GM12865 (cell line): ENCODE measurements at places on chromosomes 11 and 22.

DNA sequence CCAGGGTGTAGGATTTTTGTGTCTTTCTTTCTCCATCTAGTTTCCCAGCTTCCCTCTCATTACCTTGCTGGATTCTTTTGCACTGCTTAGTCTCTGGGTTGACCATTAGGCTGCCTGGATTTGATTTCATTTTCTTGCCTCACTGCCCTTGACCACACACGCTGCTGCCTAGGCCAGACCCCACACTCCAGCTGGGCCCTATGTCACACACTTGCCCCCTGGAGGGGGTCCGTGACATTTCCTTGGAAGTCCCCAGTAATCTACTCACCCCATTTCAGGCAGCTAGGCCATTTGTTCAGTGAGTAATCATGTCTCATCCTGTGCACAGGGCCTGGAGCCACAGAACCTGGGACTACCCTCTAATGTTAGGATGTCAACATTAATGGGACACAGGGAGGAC is 81.9 kb upstream of the SPON1 start:
- DNase-seq: no peak

- DNase-seq: no peak
These were observed 82.1 kb upstream of the PTH start for GRCh38 chr11:13577881-13578280.

GRCh38 chr11:61659413-61660196 is 20.6 kb upstream of the DAGLA start:
- DNase-seq: no peak

GRCh38 chr22:28505416-28506149 is 174.1 kb downstream of the TTC28 start:
- no peak for DNase-seq

DNA sequence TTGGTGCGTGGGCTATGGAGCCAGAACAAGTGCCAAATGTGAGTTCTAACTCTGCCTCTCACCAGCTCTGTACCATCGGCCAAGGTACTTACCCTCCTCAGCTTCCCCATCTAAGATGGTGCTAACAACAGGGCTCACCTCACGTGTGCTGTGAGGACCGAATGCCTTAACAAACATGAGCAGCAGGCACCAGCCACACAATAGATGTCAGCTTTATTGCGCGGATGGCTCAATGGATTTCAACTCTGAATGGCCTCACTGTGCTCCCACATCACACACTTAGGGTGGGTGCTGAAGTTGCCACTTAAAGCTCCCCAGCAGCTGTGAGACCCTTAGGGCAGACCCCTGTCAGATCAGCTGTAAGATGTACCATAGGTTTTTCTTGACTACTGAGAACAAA is 24.1 kb downstream of the RELT start:
- DNase-seq: no peak
